ENCODE measurements at places on chromosomes 2 and 18. TPM values are rescaled to one million over a fixed set of nuclear protein-coding genes. Genes with fewer than 3 reads are reported as not detected.

- DNase-seq, result no peak
Measured at GRCh38 chr2:172329774-172330671, 97.4 kb upstream of the ITGA6 start.

DNA sequence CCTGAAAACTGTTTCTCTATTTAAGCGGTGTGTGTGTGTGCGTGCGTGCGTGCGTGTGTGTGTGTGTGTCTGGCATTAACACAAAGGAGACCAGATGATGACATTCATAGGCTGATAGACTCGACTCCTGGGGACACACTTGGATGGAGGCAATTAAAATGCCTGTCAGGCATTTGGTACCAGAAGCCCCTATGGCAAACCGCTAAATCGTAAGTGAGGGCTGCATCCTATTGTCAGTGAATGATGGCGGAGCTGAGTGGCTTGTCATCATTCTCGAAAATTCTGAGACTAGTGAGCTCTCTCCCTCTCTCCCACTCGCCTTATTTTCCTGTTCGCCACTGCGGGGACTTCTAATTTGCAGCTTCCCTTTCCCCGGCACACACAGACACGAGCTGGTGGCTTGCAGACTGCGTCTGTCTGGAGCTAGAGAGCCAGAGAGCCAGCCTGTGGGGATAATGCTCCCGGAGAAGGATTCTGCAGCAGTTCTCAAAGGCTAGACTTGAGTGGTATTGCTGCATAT lies 155.4 kb downstream of the MAP2 start:
- DNase-seq, result peak; percentile 46

DNA sequence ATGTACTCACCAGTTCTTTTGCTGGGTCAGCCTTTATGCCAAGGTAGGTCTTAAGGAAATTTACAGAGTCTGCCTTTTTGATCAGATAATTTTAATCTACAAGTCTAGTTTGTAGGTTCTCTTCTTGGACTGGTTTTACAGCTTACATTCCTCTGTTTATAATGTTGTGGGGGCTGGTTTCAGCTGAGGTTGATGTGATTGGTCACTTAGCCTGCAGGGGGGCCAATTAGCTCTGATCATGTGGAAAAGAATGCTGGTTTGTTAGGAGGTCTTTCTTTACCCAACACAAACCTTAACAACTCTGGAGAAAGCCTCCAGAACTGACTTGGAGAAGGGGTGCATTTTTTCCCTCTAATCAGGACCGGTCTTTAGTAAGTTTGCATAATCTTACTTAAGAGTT lies at the start of gene KCNJ13:
Gene KCNJ13 (minus strand): TSS at position 131 of the 400 bp plus-strand sequence. CDS start 5,203 bp downstream, outside the sequence.
- peak; percentile 50 for DNase-seq

GRCh38 chr2:33216508-33217182 lies 259.8 kb upstream of the RASGRP3 start:
- peak; percentile 49 for DNase-seq

GRCh38 chr2:234792621-234793022 lies 159.2 kb upstream of the SH3BP4 start:
- peak; percentile 96 for DNase-seq

- DNase-seq, result peak; percentile 37
Measured at GRCh38 chr18:31942291-31942998, 483 bp downstream of the TRAPPC8 start.

DNA sequence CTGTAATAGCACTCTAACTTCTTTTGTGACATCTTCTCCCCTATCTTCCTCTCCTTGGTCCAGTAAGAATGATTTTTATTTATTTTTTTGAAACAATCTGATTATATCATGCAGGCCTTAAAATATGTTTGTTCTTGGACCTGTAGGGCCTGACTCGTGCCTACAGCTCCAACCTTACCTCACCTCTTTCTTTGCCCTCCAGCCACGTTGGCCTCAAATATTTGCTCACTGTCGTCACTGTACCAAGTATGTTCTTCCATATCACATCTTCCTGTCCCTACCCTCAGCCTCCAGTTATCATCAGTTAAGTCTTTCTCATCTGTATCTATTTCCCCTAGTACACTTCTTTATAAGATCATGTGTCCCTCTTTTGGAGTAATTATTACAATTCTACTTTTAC lies 125.5 kb downstream of the CDH7 start:
- no peak for DNase-seq

DNA sequence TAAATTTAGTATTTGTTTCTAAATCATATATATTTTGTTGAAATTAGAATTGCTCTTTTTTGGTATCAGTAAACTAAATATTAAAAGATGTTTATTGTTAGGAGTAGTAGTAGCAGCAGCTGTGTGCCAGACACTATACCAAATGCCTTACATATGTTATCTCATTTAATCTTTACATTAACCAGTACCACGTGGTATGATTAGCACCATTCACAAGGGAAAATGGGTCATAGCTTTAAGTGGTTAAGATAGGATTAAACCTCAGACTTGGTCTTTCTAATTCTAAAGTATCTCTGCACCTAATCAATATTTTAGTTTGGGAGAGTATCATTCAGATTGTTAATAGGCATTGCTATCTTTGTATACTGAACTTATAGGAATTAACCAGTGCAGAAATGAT lies 29.0 kb downstream of the PSMD14 start:
- DNase-seq, result no peak

GRCh38 chr2:239250216-239251081 lies 150.4 kb downstream of the HDAC4 start:
- DNase-seq, result no peak

GRCh38 chr2:176150584-176151441 lies 537 bp upstream of the HOXD4 start:
- no peak for DNase-seq

DNA sequence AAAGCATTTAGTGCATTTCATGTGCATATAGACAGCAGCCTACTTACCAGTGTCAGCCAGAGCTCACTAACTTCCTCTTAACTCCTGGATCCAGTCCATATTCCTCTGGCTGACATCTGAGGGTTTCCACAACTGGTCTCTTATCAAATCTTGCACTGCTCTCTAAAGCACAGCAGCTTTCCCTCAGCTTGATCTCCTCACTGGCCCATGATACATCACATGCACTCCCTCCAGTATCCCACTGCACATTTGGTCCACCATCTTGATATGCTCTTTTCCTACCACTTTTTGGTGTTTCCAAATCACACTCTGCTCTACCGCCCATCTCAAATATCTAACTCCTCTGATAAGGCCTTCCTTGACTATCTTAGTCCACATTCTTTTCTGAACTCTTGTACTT lies 105.0 kb upstream of the ZFP36L2 start:
- peak; percentile 56 for DNase-seq

DNA sequence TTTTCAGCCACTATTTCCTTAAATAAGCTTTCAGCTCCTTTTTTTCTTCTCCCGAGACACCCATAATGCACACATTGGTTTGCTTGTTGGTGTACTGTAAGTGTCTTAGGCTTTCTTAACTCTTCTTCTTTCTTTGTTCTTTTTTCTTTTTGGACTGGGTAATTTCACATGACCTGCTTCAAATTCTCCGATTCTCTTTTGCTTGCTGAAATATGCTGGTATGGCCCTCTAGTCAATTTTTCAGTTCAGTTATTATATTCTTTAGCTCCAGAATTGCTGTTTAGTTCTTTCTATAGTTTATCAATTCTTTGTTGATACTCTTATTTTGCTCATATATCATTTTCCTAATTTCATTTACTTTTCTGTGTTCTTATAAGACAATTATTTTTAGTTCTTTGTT lies 15.3 kb downstream of the FASTKD2 start:
- DNase-seq, result no peak

DNA sequence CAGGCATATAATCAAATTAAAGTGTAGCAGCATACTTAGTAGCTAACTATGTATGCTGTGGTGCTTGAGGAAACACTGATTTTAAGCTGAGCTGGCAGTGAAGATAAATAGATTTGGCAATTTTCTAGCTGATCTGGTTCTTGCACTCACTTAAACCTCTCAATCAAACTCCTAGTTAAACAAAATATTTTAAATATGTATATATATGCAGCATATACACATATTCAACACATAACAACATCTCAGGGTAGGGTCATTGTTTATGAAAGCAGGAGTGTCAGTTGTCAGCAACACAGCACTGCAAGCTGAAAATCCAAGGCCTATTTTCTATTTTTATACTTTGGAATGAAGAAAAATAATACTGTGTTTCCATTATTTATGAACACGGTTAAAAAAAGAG lies 10.4 kb upstream of the FSHR start:
- no peak for DNase-seq

GRCh38 chr2:237139123-237139675 lies 53.5 kb downstream of the COPS8 start:
- no peak for DNase-seq

GRCh38 chr2:15040429-15041084 lies 408.0 kb downstream of the LRATD1 start:
- DNase-seq, result peak; percentile 52

DNA sequence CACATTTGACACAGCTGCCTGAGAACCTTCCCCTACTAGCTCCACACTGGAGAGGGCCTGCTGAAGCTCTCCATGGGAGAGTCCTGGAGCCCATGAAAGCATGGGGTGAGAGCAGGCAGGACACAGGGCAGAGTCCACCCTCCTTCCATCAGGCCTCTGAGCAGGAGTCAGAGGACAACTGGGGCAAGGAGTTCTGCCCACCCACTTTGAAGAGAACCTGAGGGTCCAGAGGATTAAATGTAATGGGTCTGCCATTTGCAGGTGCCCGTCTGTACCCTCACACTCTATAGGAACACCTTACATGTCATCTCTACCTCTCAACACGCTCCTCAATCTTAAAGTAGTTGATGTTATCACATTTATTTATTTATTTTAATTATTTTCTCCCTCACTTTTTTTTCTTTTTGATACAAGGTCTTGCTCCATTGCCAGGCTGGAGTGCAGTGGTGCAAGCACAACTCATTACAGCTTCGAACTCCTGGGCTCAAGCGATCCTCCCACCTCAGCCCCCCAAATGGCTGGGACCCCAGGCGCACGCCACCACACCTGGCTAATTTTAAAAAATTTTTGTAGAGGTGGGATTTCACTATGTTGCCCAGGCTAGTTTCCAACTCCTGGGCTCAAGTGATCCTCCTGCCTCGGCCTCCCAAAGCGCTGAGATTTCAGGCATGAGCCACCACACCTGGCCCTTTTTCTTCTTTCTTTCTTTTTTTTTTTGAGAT lies 10.2 kb downstream of the ADRA2B start:
- DNase-seq, result no peak

GRCh38 chr2:239913636-239914417 lies 111.3 kb downstream of the NDUFA10 start:
- DNase-seq, result no peak

GRCh38 chr2:241946306-241947003 lies 76.9 kb downstream of the RTP5 start:
- no peak for DNase-seq

The MAPK4 gene
- total RNA-seq, result under 0.01 TPM

The SOWAHC gene
- total RNA-seq, result 7.1 TPM

The BUB1 gene
- total RNA-seq, result 3.9 TPM

The IL37 gene
- not detected for total RNA-seq

The ASAP2 gene
- total RNA-seq, result 16.4 TPM

The CERKL gene
- not detected for total RNA-seq

The SIGLEC15 gene
- total RNA-seq, result 0.51 TPM

The LRP1B gene
- total RNA-seq, result under 0.01 TPM

The WDPCP gene
- 8.4 TPM for total RNA-seq

The GAREM1 gene
- total RNA-seq, result 1.5 TPM
